GM04503 (cell line): ENCODE measurements at places on chromosomes 4 and X.

GRCh38 chr4:158521484-158522088 lies at the start of gene RXFP1:
TSS of gene RXFP1 (plus strand) at chr4:158521882. CDS start at chr4:158521977, 95 bp downstream.
- DNase-seq = no peak

DNA sequence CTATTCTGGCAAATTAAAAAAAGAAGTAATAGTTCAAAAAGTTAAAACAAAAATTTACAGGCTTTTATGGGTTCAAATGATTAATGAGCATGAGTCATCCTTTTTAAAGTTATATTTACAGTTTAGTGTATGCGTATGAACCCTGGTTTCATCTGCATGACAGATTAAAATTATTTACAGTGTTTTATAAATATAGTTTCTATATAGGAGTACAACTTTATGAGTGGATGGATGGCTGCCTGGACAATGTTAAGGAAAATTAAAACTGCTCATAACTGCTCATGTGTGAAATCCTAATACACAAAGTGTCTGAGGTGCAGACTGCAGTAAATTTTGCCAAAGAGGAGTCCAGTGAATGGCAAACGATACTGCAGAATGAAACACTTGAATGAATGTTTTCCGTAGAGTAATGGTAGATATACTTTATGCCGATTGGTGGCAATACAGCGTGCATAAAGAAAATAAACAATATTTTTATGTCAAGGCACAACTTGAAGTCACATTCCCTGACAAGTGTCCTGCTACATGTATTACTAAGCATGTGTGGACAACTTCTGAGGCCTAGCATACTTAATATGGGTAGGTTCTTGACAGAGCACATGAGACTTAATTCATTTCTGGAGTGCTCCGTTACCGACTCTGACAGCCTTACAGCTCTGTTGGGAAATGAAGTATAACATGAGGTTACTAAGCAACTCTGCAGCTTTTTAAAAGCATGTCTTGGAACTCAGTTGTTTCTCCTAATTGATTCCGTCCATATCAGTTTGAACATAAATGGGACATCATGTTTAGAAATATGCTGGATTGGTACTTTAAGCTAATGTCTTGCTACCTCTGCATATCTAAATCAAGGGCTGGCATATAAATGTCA lies 985.6 kb upstream of the PCDH7 start:
- no peak for DNase-seq

DNA sequence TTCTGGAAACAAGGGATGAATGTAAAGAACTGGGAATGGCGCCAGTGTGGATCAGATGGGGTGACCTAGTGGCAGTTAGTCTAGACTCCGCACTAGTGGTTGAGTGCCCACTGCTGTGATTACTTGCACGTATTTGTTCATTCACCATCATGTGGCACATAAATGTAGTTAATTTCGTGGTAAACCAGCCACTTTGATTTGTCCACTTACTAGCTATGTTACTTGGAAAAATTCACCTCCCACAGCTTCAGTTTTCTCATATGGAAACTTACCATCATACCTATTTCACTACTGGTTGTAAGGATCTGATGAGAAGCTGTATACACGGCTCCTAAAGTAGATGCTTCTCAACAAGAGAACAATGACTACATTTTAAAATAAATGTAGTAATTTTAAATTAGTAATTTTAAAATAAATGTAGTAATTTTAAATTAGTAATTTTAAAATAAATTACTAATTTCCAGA lies 394 bp upstream of the DYNLT3 start:
- DNase-seq = no peak

DNA sequence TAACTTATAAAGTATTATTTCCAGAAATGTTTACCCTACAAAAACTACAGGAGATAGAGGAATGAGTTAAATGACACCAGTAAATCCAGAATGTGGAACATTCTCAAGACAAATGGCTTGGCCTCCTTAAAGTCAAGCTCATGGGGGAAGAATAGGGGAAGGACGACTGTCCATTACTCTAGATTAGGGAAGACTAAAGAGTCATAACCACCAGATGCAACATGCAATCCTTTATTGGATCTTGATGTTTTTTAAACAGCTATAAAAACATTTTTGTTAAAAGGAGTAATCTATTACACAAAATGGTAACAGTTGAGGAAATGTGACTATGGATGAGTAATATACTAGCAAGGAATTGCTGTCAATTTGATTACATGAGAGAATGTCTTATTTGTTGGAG lies 11.1 kb downstream of the ACOT9 start:
- DNase-seq = no peak

DNA sequence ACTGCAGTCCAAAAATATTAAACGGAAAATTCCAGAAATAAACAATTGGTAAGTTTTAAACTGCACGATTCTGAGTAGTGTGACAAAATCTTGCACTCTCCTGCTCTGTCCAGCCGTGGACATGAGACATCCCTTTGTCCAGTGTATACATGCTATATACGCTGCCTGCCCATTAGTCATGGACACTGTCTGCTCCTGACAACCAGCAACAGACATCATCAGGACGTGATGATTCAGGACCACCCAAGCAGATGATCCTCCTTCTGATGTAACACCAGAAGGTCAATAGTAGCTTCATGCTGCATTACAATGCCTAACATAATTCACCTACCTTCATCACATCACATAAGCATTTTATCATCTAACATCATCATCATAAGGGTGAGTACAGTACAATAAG lies 36.3 kb downstream of the ATRX start:
- no peak for DNase-seq

DNA sequence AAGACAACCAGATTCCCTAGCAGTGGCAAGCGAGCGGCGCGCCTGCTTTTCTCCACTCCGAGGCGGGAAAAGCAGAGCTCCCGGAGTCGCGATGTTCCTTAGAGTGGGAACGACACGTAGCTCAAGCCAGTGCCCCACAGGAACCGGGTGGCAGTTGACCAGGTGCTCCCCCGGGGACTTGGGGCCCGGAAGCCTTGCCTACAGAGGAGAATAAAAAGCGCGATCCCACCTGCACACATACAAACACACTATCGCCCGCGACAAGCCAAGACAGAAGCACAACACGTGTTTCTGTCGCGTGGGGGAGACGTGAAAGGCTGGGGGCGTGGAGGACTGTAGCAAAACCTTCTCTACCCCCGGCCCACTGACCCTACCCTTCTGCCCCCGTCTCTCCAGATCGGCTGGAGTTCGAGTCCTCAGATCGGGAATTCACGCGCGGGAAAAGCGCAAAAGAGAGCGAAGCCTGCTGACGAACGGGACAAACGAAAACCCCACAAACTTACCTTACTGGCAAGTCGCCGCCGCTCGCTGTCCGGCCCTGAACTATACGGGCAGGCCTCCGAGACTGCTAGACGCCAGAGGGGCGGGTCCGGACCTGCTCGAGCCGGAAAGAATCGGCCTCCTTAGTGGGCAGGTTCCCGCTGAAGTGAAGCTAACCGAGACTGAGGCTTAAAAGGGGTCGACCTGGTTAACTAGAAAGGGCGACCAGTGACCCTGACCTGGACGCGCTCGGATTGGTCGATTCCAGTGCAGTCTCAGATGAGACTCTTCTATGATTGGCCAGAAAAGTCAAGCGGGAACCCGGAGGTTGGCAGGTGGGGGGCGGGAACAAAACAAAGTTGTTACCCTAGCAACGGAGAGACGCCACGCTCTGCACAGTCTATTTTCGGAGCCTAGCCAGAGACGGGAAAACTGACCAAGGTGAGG lies at the start of the genes DNAAF6 and NUP62CL:
Gene DNAAF6, plus strand, starts transcription at position 842 of the 927 bp plus-strand sequence. CDS start 6,265 bp downstream, outside the sequence.
Gene NUP62CL, minus strand, starts transcription at position 664 of the 927 bp plus-strand sequence. CDS start 31,287 bp downstream, outside the sequence.
- no peak for DNase-seq

- DNase-seq = no peak
Observed at GRCh38 chr4:41795796-41796385, 47.4 kb upstream of the PHOX2B start.

GRCh38 chr4:179307297-179308136 lies 1865.3 kb upstream of the AGA start:
- DNase-seq = no peak

GRCh38 chr4:61555789-61556188 lies 355.7 kb downstream of the ADGRL3 start:
- DNase-seq = no peak

DNA sequence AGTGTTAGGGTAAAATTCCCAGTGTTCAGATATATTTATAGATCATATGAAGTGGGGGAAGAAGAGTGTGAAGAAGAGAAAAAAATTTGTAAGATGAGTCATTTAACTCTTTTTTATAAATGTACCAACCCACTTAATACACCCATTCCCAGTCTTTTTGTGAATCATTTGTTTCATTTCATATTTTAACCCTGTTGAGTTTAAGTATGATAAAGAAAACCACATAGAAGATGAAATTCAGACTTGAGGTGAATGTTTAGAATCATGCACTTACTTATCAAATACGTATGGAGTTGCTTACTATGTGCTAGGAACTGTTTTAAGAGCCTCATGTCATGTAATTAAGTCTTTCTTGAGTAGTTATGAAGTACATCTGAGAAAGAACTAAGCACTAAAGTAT lies 56.6 kb upstream of the DAPP1 start:
- DNase-seq = no peak

DNA sequence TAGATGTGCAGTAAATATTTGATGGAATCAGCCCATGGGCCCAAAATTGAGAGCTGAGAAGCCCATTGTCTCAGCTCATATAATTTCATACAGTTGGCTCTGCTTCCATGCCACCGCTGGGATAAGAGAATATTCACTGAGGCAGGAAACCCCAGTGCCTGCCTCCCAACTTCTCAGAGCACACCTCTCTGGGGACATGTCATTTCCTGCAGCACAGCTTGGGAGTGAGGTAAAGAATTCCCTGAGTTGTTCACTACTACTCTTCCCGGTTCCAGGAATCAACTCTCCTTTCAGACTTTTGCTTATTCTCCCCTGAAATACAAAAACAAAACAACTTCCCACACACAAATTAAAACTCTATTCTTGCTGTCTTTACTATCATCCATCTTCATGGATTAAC lies 389.3 kb downstream of the MAPK10 start:
- no peak for DNase-seq

DNA sequence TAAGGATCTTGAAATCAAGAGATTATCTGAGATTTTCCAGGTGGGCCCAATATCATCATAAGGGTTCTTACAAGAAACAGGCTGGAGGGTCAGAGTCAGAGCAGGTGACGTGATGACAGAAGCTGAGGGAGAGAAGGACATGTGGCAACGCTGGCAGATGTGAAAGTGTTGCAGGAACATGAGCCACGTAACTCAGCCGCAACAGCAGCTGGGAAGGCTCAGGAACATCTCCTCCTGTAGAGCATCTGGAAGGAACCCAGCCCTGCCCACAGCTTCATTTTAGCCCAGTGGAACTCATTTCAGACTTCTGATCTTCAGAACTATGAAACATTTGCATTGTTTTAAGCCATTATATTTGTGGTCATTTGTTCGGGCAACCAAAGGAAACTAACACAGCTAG lies 156.3 kb upstream of the VEGFC start:
- DNase-seq = no peak

- no peak for DNase-seq
Observed at GRCh38 chr4:1112174-1112820, 1.1 kb downstream of the RNF212 start.

GRCh38 chr4:148076964-148077363 lies 345.1 kb downstream of the ARHGAP10 start:
- no peak for DNase-seq

DNA sequence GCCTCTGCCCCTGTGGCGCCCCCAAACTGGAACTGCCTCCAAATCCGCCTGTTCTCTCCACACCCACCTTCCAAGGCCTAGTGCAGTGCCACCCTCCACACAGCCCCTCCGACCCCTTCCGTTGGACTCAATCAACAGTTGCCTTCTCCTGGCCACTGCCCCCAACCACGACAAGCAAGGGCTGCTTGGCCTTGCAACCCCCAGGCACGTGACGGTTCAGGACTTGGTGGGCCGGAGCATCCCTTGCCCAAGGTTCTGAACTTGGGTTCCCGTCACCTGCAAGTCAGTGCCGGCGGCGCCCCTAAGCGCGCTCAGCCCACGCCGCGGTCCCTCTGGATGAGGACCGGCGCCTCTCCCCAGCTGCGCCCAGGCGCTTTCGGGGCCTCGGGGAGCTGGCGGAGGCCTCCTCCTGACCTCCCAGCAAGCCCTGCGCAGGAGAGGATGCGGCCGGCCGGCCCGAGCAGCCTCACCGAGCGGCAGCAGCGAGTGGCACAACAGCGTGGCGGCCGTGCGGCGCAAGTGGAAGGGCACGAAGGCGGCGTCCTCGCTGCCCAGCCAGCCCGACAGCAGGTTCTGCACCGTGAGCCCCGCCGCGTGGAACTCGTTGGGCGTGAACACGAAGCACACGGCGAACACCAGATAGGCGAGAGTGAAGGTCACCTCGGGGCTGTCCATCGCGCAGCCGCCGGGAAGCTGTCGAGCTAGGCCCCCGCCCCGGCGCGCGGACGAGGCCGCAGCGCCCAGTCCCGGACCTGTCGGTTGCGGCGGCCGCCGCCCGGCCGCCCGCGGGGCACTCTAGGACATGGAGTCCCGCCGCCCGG lies 750 bp downstream of the TMEM129 start:
- no peak for DNase-seq

DNA sequence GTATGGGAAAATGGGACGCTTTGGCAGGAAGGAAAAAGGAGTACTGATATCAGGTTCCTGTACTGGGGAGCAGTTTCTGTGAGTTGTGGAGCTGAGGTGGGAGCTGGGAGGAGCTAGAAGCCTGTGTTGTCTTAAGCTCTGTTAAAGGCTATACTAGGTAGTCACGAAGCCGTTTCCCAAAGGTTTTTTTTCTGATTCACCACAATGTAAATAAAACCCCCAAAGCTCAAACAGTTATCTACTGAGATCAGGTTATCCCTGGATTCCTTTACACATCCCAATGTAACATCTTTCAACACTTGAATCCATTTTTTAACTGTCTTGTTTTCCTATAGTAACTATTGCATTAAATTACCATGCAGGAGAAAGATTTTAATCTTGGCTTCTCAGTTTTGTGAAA lies 297.4 kb upstream of the SFRP2 start:
- DNase-seq = no peak

- no peak for DNase-seq
Observed at GRCh38 chrX:79096145-79096556, 48.3 kb upstream of the GPR174 start.

DNA sequence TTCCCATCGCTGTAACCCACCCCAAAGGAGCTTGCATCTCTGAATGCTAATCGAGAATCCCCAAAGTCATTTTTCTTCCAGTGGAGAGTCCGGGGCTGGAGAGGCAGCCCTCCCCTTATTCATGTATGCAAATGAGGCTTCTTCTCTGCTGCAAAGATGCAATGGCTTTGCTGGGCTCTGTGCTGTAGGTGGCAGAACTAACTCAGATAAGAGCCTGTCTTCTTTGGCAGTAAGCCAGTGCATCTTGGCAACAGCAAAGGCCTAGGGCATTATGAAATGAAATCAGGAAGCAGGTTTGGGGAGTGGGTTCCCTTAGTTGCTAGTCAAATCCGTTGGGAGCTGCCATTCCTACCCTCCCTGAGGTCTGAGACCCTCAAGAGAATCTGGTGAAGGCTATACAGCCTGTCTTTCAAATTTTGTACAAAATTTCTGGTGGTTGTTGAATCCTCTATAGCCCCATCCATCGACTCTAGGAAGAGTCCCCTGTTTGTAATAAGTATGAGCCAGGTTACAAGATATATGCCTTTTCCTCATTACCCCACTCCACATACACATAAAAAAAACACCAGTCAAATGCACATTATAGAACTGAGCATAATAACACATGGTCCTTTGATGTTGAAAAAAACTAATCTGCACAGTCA lies 290.6 kb upstream of the TAPT1 start:
- no peak for DNase-seq

GRCh38 chr4:161702287-161702686 lies 461.5 kb downstream of the FSTL5 start:
- DNase-seq = no peak
